ENCODE measurements at places on chromosomes 7 and 10.

DNA sequence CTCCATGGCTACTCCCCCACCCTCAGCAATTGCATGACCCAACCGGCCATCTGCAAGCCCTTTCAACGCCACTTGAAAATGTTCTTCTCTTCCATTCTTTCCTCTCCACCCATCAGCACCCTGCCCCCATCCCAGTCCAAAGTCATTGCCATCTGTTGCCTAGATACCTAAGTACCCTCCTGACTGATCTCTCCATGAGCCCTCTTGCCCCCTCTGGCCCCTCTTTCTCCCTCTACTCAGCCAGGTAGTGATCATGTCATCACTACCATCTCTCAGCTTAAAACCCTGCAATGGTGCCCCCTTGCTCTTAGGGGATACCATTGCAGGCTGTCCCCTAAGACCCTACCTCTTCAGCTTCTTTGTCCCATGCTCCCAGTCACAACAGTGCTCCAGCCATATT lies 30.5 kb upstream of the BTRC start:
- no peak for DNase-seq

DNA sequence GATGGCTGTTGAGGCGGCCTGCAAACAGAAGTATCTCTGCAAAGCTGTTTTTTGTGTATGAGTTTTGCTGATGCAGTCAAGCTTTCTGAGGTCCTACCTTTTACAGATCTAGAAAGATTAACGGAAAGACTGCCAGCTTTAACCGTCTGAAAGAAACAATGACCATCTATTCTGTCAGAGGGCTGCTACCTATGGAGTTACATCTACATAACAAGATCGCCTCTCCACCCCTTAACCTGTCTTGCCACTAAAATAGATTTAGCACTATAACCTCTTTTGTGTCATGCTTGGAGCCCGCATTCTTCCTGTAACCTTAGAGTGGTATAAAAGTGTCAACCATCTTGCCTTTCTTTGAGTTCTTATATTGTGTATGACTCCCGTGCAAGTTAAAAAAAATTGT lies 291.2 kb downstream of the POM121L12 start:
- DNase-seq = no peak

GRCh38 chr7:36862771-36863261 lies 138.5 kb upstream of the AOAH start:
- no peak for DNase-seq

GRCh38 chr10:57864765-57865680 lies 402.7 kb downstream of the IPMK start:
- no peak for DNase-seq

DNA sequence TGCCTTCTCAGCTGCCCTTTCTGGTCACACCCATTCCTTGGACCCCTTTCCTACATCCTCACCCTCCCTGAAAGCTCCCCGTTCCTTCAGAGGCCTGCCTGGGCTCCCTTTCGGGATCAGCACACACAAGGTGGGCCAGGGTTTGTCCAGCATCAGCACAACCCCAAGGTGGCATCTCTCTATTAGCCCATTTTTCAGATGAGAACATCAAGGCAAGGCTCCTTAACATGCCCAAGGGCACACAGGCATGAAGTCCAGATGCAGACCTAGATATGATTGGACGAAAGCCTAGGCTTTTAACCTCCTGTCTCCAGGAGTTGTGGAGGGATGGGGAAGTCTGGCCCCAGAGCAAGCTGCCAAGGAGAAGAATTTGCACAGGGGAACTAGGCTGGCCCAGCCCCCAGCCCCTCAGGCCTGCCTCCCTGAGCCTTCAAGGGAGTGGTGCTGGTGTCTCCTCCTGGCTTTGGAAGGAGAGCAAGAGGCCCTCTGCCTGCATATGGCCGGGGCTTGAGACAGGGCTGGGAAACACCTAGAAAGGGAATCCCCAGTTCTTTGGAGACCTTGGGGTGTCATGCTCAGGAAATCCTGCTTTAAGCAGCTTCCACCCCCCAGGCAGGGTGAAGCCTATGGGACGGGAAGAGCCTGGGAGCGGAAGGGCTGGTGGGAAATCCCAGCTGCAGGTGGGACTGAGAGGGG lies 9.0 kb upstream of the VSIR start:
- DNase-seq = no peak

DNA sequence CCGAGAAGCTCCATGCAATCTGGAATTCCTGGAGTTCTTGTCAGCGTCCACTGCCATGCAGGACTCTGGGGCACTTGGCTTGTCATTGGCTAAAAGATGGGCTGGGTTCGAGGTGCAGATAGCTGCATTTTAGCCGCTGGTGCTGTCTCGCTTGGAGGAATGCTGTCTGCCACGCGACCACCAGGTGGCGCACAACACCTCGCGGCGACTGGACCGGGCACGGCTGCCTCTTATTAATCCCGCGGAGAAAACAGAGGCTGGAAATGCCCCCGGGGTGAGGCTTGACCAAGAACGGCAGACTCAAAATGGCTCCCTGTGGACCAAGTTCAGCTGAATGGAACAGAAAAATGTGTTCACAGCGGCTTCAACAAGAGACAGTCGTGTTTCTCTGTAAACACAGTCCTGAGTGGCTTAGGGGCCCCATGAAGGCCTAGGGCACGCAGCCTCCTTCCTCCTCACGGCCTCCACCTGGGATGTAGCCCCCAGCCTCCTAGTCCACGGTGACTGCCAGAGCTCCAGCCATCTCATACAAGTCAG lies 46.2 kb downstream of the AOC1 start:
- no peak for DNase-seq

DNA sequence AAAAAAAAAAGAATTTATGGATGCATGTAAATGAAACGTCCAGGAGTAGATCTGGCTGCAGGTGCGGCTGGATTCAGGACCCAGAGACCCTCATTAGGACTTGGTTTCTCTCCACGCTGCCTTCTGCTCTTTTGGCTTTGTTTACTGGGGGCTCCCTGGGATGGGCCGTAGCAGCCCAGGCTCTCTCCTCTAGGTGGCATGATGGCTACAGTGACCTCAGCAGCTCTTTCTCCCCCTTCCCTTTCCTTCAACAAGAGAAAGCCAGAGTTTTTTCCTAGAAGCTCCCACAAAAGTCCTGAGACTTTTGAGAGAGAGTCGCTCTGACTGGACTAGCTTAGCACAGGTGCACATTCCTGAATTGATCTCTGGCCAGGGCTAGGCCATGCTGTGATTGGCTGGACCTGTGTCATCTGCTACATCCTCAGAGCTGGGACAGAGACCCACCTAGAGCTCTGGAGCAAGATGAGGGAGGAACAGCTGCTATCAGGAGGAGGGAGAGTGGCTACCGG lies 67.8 kb upstream of the PDCD4 start:
- DNase-seq = no peak

- no peak for DNase-seq
Measured at GRCh38 chr10:131921184-131921583, 20.4 kb downstream of the PPP2R2D start.

GRCh38 chr10:86960003-86960862 lies 1.8 kb downstream of the SNCG start:
- no peak for DNase-seq

- no peak for DNase-seq
Measured at GRCh38 chr7:93914581-93915066, 6.9 kb upstream of the GNG11 start.

DNA sequence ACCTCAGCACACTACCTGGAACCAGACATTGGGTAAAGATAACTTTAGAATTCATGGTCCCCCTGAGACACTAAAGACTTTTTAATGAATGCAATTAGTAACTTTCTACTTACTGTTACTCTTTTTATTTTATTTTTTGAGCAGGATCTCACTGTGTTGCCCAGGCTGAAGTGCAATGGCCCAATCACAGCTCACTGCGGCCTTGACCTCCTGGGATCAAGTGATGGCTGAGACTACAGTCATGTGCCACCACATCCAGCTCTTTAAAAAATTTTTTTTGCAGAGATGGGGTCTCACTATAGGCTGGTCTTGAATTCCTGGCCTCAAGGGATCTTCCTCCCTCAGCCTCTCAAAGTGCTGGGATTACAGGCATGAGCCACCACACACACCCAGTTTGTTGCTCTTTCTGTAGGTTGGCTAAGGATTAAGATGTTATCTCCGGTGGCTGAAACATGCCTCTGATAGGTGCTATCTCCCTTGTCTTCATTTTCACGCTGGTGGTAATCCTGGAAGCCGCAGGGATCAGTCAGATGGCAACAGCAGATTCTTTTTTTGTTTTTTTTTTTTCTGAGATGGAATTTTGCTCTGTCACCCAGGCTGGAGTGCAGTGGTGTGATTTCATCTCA lies 128.3 kb downstream of the TCF7L2 start:
- DNase-seq = no peak

DNA sequence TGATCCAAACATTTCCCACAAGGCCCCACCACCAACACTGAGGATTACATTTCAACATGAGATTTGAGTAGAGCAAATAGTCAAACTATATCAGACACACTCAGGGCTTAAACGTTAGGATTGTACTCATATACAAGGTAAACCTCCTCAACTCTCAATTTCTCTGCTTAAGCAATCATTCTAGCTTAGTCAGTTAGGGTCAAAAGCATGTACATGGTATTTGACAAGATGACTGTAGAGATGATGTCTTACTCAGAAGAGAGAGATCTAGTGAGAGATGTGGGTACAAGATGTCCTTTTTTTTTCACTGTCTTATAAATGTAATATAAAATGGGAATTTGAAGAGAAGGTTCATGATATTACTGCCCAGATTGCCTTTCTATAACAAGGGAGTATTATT lies 270.1 kb downstream of the PRKG1 start:
- no peak for DNase-seq

DNA sequence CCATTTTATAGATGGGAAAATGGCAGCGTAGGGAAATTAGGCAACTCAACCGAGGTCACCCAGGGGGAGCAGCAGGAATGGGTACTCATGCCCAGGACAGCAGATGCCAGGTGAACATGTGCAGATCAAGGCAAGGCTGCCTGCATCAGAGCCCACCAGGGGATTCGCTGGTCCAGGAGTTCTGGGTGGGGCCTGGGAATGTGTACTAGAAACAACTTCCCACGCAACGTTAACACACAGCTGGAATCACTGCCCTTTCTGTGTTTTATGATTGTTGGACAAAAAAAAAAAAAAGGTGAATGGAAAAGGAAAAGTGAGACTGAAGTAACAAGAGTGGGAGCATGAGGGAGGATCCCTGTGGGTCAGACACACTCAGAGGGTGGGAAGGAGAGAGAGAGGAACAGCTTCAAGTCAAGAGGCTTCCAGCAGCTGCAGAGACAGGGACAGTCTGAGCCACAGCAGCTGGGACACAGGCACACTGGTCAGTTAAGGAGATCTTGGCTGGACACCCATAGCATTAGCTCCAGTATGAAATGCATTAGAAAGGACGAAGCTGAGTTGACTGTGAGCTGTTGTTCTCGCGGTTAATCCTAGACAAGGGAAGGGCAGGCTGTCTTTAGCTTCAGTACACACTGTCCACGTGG lies 187.9 kb upstream of the INHBA start:
- no peak for DNase-seq

GRCh38 chr7:31633467-31633866 lies 53.5 kb upstream of the PPP1R17 start:
- DNase-seq = no peak

- DNase-seq = no peak
Measured at GRCh38 chr10:28796606-28797512, 119.5 kb downstream of the BAMBI start.

DNA sequence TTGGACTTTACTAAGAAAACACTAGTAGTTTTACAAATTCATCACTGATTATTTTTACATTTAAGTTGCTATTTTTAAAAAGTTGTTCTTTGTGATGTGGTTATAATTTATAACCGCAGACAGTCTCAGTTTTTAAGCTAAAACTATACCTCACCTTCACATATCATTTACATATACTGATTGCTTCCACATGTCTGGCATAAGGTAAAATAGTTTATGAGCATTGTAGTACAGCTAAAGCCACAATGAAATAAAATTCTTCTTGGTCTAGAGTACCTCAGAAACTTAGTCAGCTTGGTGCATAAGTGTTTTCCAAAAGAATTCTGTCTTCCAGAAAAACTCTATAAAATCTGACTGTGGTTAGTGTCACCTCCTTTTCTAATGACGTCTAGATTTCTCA lies 13.0 kb downstream of the SEMA3A start:
- no peak for DNase-seq

DNA sequence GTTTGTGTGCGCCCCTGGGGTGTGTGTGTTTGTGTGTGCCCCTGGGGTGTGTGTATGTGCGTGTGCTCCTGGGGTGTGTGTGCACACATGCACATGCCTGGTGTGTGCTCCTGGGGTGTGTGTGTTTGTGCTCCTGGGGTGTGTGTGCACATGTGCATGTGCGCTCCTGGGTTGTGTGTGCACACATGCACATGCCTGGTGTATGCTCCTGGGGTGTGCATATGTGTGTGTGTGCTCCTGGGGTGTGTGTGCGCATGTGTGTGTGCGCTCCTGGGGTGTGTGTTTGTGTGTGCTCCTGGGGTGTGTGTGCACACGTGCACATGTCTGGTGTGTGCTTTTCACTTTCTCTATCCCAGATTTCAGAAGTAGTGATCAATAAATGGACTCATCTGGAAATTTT lies 321.0 kb downstream of the WDR37 start:
- DNase-seq = no peak
